ENCODE measurements at places on chromosomes 4 and X.

DNA sequence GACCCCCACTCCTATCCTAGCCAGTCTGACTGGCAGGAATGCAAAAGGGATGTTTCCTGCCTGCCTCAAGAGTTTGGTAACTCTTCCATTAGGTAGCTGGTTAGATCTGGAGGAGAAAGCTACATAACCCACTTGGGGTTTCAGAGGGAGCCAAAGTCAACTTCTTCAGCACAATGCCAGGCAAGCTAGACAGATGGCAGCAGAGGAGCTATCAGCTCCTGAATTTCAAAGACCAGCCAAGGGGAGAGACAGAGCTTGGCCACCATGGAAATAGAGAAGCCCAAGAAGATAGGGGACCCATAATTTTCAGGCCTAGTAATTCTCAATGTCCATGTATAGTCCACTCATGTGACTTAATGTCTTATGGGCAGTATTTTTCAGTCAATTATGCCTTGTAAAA lies 56.4 kb downstream of the PGRMC1 start:
- no peak for DNase-seq

- DNase-seq = no peak
Measured at GRCh38 chr4:5760246-5760645, 49.2 kb downstream of the EVC start.

DNA sequence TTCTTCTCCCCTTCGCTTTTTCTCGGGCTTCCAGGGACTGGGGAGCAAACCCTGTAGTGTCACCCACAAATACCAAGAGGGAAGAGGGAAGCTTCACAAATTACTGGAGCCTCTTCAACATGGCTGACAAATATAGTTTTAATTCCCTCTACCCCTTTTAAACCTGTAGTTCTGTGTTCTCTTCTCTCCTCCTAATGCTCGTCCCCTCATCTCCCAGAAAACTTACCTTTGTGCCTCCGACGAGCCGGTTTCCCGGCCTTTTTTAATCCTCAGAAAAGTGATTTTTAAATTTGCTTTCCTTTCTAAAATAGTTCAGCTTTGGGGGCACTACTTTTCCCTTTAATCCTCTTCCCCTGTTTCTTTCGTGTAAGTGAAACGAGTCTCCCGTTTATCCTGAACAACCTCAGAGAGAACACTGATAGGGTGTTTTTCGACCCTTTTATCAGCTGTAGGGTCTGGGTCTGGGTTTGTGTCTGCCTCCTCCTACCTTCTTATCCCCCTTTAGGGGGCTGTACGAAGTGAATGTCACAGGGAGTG lies 408 bp downstream of the TET2 start:
- no peak for DNase-seq

- DNase-seq = peak; percentile 41
Measured at GRCh38 chrX:64204252-64204651, 1.3 kb downstream of the AMER1 start.

DNA sequence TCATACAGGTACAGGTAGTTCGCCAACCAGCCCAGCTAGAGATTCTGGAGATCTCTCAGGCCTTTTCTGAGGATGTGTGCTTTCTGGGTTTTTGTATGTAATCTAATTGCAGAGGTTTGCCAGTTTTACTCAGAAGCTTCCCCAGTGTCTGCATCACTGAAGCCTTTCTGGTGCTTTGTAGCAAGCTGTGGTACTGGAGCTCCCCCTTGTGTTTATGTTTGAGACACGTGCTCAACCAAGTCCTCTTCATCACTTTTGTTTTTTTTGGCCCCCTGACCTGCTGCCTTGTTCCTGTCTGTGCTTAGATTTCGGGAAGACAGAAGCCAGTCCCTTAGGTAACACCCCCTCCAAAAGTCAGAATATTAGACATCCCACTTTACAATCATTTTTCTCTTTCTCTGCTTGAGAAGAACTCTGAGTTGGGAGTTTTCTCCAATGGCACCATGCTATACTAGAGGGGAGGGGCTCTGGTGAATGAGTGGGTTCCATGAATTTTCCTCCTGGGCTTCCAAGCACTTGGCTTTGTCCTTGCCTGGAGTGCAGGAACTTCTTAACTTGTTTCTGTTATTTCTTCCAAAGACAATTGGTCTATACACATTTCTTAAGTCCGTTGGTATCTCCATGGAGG lies 128.4 kb upstream of the TBC1D9 start:
- peak; percentile 69 for DNase-seq

DNA sequence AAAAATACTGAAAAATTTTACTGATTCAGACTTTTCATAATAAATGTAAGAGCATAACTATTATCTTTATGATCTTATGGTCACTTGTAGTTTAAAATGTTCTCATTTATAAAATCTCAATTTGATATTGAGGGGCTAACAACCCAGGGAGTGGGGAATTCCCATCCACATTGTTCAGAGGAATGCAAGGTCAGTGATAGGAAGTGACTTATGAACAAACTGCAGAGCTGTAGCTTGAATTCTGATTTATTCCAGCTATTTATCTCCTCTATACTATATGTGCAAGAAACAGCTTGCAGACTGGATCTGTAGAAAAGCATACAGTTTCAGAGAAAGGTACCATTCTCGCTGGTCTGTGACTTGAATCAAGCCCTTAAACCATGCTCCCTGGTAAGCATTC lies 61.6 kb downstream of the SEC24D start:
- no peak for DNase-seq

DNA sequence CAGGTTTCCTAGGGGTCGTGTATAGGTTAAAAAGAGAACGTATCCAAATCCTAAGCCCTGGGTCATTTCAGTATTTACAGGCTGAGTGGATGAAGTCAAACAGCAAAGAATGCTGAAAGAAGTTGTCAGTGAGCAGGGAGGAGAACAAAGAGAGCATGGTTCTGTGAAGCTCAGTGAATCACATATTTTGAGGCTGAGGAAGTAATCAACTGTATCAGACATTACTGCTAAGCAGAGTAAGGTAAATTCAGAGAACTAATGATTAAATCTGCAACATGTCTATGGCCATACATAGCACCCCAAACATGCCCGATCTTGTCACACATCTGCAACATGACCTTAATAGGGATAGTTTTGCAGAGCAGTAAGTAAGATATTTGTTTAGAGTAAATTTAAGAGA lies 1130.3 kb downstream of the RAPGEF2 start:
- DNase-seq = no peak

DNA sequence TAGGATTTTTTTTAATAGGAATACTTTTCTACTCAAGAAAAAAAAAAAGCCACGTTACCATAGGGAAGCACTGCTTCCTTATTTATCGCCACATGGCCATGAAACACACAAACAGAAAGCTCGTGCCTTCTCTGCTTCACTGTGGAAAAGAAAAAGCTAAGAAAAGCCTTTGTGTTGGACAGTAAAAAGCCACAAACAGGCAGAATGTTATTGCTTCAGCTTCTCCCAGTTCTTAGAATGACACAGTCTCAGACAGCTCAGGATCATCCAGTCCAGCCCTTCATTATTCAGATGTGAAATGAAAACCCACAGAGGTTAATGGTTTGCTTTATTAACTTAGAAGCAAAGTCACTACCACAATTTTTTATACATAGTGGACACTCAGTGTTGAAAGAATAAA lies 181.6 kb upstream of the NOCT start:
- no peak for DNase-seq

DNA sequence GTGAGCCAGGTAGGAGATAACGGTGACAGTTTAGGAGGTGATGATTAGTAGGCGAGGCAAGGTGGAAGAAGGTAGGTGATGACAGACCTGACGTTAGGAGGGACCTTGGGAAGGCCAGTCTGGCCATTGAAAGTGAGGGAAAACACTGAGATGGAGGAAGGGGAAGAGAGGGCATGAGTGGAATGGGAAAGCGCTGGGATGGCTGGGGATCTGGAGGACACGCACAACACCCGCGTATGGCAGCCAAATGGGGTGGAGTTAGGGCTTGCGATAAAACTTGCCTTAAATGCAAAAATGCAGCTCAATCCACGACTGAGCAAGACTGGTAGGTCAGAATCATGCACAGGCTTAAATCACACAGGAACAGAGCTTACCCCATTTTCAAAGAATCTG lies 605 bp upstream of the CDKL2 start:
- no peak for DNase-seq

- DNase-seq = peak; percentile 6
Measured at GRCh38 chr4:81352446-81352835, 119.3 kb downstream of the RASGEF1B start.

Data from myocyte (in vitro differentiated cells).